Endothelial cell (in vitro differentiated cells): ENCODE measurements at places on chromosomes 12 and 14. TPM values are rescaled to one million over a fixed set of nuclear protein-coding genes. Genes with fewer than 3 reads are reported as not detected.

- no peaks in the 10 kb centered on the region for H3K4me1 ChIP-seq
- DNase-seq = no peak
- H3K36me3 ChIP-seq = peaks cover 17% of the 10 kb centered on the region
- peaks cover 1% of the 10 kb centered on the region for H3K27me3 ChIP-seq
These were observed 31.0 kb downstream of the HCFC2 start for GRCh38 chr12:104095289-104095688.

GRCh38 chr12:3453990-3454680 is 36.9 kb upstream of the PRMT8 start:
- peaks cover 1% of the 10 kb centered on the region for H3K27me3 ChIP-seq
- H3K27ac ChIP-seq = no peak overlapping the region
- no peaks in the 10 kb centered on the region for H3K4me1 ChIP-seq
- no peaks in the 10 kb centered on the region for H3K36me3 ChIP-seq

- no peaks in the 10 kb centered on the region for H3K27me3 ChIP-seq
- H3K36me3 ChIP-seq = no peaks in the 10 kb centered on the region
- no peaks in the 10 kb centered on the region for H3K4me1 ChIP-seq
- H3K4me3 ChIP-seq = no peak overlapping the region
- no peak for DNase-seq
- no peak overlapping the region for H3K27ac ChIP-seq
These were observed 158.5 kb downstream of the FOXA1 start for GRCh38 chr14:37436519-37436918.

- DNase-seq = no peak
- no peaks in the 10 kb centered on the region for H3K36me3 ChIP-seq
- no peak overlapping the region for H3K4me3 ChIP-seq
- peaks cover 4% of the 10 kb centered on the region for H3K4me1 ChIP-seq
- no peak overlapping the region for H3K27ac ChIP-seq
- H3K27me3 ChIP-seq = no peaks in the 10 kb centered on the region
These were observed 119.3 kb downstream of the LMNTD1 start for GRCh38 chr12:25433581-25434325.

DNA sequence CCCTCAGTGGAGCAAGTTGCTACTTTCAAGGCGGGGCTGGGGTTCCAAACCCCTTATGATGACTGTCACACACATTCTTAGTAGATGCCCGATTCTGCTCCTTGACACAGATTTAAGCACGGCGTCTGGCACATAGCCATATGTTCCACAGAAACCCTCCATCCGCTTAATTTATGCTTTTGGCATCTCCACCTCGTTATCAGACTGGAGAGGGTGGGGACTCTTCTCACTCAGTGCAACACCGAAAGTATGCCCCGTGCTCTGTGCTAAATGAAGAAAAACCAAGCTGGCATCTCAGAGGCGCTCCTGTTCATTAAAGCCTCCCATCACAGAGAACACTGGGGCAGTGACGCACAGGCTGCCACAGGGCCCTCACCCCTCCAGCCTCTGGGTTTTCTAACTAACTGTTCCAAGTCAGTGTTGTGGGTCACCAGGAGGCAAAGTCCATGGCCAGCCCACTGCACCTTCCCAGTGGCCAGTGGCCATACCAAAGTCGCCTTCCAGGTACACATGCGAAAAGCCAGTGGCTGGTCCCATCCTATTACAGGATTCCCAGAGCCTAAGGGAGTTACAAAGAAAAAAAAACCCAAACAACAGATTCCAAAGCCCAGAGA is 27.3 kb downstream of the CCDC88C start:
- no peak overlapping the region for H3K4me3 ChIP-seq
- no peak overlapping the region for H3K27ac ChIP-seq
- peaks cover 2% of the 10 kb centered on the region for H3K27me3 ChIP-seq

DNA sequence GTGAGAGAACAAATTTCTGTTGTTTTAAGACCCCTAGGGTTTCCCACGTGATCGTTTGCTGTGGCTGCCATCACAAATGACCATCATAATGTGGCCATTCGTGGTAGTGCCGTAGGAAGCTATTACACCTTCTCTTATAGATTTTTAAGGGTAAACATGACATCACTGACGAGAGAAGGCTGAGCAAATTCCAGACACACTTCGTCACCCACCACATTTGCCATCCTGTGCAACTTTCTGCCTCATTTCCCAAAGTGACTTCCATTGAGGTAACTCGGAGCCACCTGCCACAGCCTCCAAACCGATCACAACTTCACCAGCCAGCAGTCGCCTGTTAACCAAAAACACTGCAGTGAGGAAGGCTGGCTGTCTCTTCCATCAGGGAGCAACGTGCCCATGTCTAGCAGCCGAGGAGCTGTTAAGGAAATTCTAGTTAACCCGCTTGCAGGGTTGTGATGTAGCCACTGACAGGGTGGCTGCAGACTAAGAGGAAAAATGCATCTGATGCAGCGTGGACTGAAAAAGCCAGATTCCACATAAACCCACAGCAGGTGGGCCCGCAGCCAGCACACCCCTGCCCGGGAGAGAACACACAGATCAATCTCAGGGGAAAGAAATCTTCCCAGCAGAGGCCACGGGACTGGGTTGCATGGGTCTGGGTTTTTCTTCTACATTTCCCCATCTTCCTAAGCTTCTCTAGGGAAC is 44.6 kb downstream of the CCDC85C start:
- H3K27ac ChIP-seq = no peak overlapping the region
- DNase-seq = no peak
- H3K27me3 ChIP-seq = peaks cover 3% of the 10 kb centered on the region
- H3K4me3 ChIP-seq = no peak overlapping the region
- peaks cover 12% of the 10 kb centered on the region for H3K4me1 ChIP-seq

GRCh38 chr12:12736759-12737676 is 19.9 kb downstream of the CDKN1B start:
- no peak overlapping the region for H3K4me3 ChIP-seq
- peaks cover 7% of the 10 kb centered on the region for H3K4me1 ChIP-seq
- H3K27ac ChIP-seq = peak overlapping the region; percentile 14
- no peak for DNase-seq
- H3K36me3 ChIP-seq = no peaks in the 10 kb centered on the region

GRCh38 chr14:33930439-33930838 is 20.4 kb downstream of the EGLN3 start:
- no peaks in the 10 kb centered on the region for H3K27me3 ChIP-seq
- no peak overlapping the region for H3K4me3 ChIP-seq
- H3K4me1 ChIP-seq = peaks cover 24% of the 10 kb centered on the region
- H3K36me3 ChIP-seq = no peaks in the 10 kb centered on the region
- H3K27ac ChIP-seq = no peak overlapping the region
- DNase-seq = no peak

- no peak overlapping the region for H3K4me3 ChIP-seq
- no peaks in the 10 kb centered on the region for H3K36me3 ChIP-seq
- H3K27me3 ChIP-seq = no peaks in the 10 kb centered on the region
- H3K4me1 ChIP-seq = peaks cover 8% of the 10 kb centered on the region
These were observed 39.8 kb downstream of the IFNG start for GRCh38 chr12:68119724-68120211.

GRCh38 chr12:52203079-52203921 is 11.5 kb upstream of the KRT80 start:
- peaks cover 8% of the 10 kb centered on the region for H3K27me3 ChIP-seq
- H3K36me3 ChIP-seq = peaks cover 4% of the 10 kb centered on the region
- H3K4me3 ChIP-seq = no peak overlapping the region
- DNase-seq = no peak
- H3K27ac ChIP-seq = no peak overlapping the region

DNA sequence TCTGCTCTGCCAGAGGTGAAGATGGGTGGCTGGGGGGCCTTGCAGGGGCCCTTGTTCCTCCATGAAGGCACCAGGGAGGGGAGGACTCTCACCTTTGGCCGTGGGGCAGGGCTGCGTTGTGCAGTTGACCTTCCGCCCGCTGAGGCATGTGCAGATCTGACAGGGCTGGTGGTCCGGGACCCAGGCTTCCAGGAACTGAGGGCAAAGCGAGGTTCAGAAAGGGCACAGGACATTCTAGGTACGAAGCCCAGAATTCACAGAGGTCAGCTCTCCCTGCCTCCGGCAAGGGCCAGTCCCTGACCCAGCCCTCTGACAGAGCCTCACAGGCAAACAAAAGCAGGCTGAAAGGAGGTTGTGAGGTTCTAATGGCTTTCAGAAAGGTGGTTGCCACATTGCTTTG is 40.4 kb upstream of the ANO2 start:
- peaks cover 3% of the 10 kb centered on the region for H3K4me1 ChIP-seq
- no peak for DNase-seq
- no peaks in the 10 kb centered on the region for H3K36me3 ChIP-seq

DNA sequence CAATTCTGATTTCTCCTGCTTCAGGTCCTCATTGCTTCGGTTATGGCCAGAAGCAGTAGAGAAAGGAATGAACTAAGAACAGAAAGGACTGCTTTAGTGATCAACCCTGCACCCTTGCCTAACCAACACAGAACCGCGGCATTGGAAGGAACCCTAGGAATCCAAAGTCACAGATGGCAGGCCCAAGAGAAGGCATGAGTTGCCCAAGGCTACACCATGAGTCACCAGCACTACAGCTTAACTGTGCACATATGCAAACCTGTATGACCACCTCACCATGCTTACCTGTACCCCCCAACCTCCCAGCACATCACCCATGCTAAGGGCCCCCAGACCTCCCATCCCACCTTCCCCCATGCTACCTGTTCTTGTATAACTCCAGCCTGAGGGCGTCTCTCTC is 25.9 kb upstream of the BLTP3B start:
- no peaks in the 10 kb centered on the region for H3K36me3 ChIP-seq
- no peak for DNase-seq
- H3K27me3 ChIP-seq = peaks cover 6% of the 10 kb centered on the region
- no peak overlapping the region for H3K4me3 ChIP-seq

GRCh38 chr12:122995503-122996187 is 15.2 kb downstream of the ARL6IP4 start:
- no peaks in the 10 kb centered on the region for H3K27me3 ChIP-seq
- H3K4me1 ChIP-seq = no peaks in the 10 kb centered on the region
- H3K4me3 ChIP-seq = no peak overlapping the region

DNA sequence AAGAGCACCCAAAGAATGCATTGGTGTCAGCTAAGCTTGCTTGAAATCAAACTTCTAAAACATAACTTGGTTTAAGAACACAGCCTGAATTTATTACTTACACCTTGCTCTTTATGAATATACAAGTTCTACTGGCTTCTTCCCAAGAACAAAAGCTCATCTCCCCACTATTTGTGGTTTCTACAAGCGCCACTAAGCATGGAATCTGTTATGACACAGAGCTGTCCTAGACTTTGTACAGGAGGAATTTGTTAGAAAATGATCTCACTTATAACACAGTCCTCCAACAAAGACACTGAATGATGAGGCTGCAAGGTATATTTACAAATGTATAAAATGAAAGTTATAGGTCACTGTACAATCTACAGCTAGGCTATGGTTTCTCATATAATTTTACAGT is 452.1 kb downstream of the BCAT1 start:
- no peaks in the 10 kb centered on the region for H3K4me1 ChIP-seq
- H3K27ac ChIP-seq = no peak overlapping the region
- no peak for DNase-seq
- no peak overlapping the region for H3K4me3 ChIP-seq

GRCh38 chr14:80844872-80845271 is 96.7 kb downstream of the CEP128 start:
- no peak overlapping the region for H3K27ac ChIP-seq
- no peak overlapping the region for H3K4me3 ChIP-seq
- no peaks in the 10 kb centered on the region for H3K4me1 ChIP-seq

GRCh38 chr12:113082486-113083148 is 26.1 kb downstream of the DTX1 start:
- peaks cover 28% of the 10 kb centered on the region for H3K4me1 ChIP-seq
- H3K27ac ChIP-seq = no peak overlapping the region
- peak overlapping the region; percentile 3 for H3K4me3 ChIP-seq
- peaks cover 27% of the 10 kb centered on the region for H3K27me3 ChIP-seq
- peaks cover 53% of the 10 kb centered on the region for H3K36me3 ChIP-seq
- DNase-seq = no peak

GRCh38 chr12:122087431-122088178 is 9.0 kb downstream of the MLXIP start:
- H3K36me3 ChIP-seq = peaks cover 31% of the 10 kb centered on the region
- H3K4me3 ChIP-seq = peak overlapping the region; percentile 2
- H3K4me1 ChIP-seq = peaks cover 52% of the 10 kb centered on the region
- DNase-seq = no peak
- no peak overlapping the region for H3K27ac ChIP-seq
- H3K27me3 ChIP-seq = peaks cover 15% of the 10 kb centered on the region

- H3K4me1 ChIP-seq = no peaks in the 10 kb centered on the region
- no peak overlapping the region for H3K4me3 ChIP-seq
- no peak for DNase-seq
- no peak overlapping the region for H3K27ac ChIP-seq
- H3K36me3 ChIP-seq = peaks cover 30% of the 10 kb centered on the region
- H3K27me3 ChIP-seq = peaks cover 7% of the 10 kb centered on the region
These were observed 4.3 kb downstream of the PARP2 start for GRCh38 chr14:20347747-20348146.

GRCh38 chr14:42045383-42045782 is 438.7 kb downstream of the LRFN5 start:
- H3K27ac ChIP-seq = no peak overlapping the region
- H3K4me1 ChIP-seq = no peaks in the 10 kb centered on the region
- no peak overlapping the region for H3K4me3 ChIP-seq

DNA sequence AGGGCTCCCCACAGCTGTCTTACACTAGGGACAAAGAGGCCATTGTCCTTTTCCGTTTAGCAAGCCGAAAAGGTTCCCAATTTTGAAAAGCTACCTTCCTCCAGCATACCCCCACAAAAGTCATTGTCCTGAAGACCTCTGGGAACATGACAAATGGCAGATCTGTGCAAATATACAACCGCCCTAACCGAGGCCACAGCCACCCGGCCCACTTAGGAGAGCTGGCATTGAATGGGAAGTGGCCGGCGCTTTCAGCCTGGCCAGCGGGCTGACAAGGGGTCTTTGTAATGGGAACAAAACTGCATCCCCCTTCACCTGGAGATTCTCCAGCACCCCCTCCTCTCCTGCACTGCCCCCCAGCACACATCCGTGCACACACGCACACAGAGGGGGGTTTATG is 48.1 kb upstream of the VASH1 start:
- no peak overlapping the region for H3K27ac ChIP-seq
- H3K4me3 ChIP-seq = no peak overlapping the region
- H3K27me3 ChIP-seq = peaks cover 2% of the 10 kb centered on the region
- peaks cover 45% of the 10 kb centered on the region for H3K4me1 ChIP-seq
- H3K36me3 ChIP-seq = peaks cover 3% of the 10 kb centered on the region

GRCh38 chr14:24678801-24679247 is 44.8 kb upstream of the GZMB start:
- H3K4me1 ChIP-seq = peaks cover 4% of the 10 kb centered on the region
- H3K27me3 ChIP-seq = no peaks in the 10 kb centered on the region
- H3K27ac ChIP-seq = no peak overlapping the region
- H3K4me3 ChIP-seq = peak overlapping the region; percentile 45
- DNase-seq = peak; percentile 80

IFNG-AS1 gene
- total RNA-seq = not detected

ASCL1 gene
- not detected for total RNA-seq

TTC9 gene
- 16.9 TPM for total RNA-seq

HOXC12 gene
- 1.3 TPM for total RNA-seq

RABGGTA gene
- total RNA-seq = 17.7 TPM

CDKN3 gene
- 12.2 TPM for total RNA-seq

IL22 gene
- total RNA-seq = not detected

ACSS3 gene
- 18.7 TPM for total RNA-seq

ACSM4 gene
- total RNA-seq = not detected

ARHGEF25 gene
- total RNA-seq = 20.0 TPM

CLEC14A gene
- 5.1 TPM for total RNA-seq

MYO1A gene
- total RNA-seq = 0.36 TPM

RFC5 gene
- 8.3 TPM for total RNA-seq
